EH (cell line): ENCODE measurements at places on chromosomes 5 and 9.

DNA sequence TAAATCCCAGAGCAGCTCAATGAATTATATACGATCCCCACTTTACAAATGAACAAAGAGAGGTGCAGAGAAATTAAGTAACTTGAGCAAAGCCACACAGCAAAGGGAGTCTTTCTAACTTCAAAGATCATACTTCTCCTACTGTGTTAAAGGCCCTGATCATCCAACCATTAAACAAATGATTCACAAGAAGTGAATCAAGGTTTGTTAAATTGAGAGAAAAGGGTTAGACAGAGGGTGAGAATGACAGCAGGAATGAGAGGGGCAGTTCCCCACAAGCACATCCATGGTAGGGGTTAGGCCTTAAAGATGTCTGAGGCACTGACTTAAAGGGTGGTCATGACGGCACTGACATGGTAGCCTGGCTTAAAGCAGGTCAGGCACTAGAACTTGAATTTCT lies 10.7 kb downstream of the IDNK start:
- DNase-seq = no peak

DNA sequence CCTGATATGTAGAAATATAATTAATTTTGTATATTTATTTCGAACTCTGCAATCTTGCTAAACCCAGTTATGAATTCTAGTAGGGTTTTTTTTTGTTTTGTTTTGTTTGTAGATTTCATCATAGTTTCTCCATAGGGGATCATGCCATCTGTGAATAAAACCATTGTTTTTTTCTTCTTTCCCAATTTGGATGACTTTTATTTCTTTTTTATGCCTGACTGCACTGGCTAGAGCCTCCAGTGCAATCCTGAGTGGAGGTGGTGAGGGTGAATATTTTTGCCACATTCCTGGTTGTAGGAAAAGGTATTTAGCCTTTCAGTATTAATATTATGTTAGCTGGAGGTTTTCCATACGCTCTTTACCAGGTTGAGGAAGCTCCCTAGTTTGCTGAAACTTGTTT lies 70.0 kb upstream of the GFPT2 start:
- DNase-seq = no peak

DNA sequence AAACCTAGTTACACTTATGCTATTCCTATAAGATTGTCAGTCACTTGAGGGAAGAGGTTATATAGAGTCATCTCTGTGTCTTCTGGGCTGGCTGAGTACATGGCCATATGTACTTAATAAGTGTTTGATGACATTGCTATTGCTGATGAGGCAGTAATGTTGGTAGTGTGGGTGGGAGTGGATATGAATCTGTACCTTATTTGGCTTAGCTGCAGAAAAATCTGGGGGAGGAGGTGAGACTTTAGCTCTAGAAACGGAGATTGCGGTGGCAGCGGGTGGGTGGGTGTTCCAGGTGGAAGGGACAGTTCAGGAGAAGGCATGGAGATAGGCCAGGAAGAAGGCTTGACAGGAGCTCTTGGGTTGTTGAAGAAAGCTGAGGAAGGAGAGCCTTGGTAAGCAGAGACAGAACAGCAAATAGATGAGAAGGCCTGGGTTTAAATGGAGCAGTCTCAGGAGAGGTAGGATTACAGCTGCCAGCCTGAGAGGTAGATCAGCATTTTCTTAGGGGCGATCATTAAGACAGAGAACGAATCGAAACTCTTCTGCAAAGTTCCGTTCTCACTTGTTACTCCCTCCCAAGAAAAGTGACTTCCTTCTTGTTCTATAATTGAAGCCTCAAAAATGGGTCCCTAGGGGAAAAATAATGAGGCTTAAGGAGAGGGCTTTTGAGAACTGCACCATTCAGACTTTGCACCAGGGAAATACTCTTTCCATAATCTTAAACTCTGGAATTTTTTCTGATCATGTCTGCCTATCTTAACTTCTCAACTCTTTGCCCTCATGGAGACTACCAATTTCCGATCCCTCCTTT lies 160.5 kb downstream of the UNC13B start:
- DNase-seq = no peak

GRCh38 chr9:95116808-95117204 lies 200.7 kb downstream of the FANCC start:
- DNase-seq = no peak

GRCh38 chr5:1010181-1010510 lies 1.5 kb downstream of the NKD2 start:
- DNase-seq = no peak

- no peak for DNase-seq
Measured at GRCh38 chr5:127031147-127031862, 947 bp upstream of the MARCHF3 start.
